ENCODE measurements at places on chromosomes 1 and 21.

DNA sequence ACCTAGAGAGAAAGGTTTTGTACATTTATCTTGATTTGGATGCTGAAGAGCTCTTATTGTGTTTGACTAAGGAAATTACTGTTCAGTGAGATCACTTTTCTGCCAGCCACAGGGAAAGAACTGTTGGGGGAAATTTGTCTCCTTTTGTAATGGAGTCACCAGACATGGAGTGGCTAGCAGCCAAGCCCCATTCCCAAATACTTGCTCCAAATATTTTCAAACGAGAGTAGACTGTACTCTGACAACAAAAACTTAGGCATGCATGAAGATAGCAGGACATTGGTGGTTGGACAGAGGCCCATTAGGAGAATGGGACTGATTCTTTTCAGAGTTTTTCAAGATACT is 21.1 kb downstream of the IPO9 start:
- DNase-seq = no peak

DNA sequence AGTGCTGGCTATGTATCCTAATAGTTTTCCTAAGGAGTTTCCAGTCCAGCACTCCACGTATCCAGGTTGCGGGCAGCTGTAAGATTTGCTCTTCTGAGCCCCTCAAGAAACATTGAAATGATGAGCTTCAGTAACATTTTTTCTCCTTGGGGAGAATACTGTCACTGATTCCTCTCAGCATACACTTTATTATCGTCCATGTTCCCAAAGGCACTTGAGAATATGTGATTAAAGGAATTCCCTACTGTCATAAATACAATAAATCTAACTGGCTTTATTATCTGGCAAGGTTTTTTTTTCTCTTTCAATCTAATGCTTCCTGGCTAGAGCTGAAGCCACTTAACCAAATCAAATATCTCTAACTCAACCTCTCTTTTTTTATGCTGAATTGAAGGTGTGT is 359.2 kb upstream of the PKN2 start:
- no peak for DNase-seq

GRCh38 chr1:109802136-109802900 is 38.6 kb upstream of the EPS8L3 start:
- DNase-seq = peak; percentile 53

GRCh38 chr21:44537930-44538911 is 1.8 kb downstream of the KRTAP10-1 start:
- DNase-seq = no peak

DNA sequence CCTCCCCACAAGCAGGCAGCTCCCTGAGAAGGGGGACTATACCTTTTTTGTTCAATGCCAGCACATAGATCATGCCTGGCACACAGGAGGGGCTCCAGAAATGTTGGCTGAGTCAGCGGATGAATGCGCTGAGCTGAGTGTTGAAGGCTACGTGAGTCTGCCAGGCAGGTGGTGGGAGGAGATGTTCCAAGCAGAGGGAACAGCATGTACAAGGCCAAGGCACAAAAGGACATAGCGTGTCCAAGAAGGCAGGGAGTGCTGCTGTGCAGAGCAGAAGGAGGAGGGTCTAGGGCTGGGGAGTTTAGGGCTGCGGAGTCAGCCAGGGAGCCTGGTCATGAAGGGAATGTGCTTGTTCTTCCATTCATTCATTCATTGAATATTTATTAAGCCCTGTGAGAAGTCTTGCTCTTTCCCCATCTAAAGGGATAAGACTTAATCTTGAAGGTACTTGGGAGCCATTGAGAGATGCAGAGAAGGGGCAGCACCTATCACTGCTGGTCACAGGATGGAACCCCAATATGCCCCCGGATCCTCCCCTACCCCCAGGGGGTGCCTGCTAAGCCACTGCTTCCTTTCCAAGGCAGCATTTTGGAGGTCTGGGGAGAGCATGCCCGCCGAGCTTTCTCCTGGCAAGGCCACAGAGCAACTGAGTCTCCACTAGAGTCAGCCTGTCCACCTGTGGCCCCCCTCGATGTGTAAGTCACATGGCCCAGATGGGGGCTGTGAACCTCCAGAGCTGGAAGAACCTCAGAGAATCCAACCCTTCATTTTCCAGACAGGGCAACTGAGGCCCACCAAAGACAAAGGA is 31.2 kb upstream of the LAPTM5 start:
- DNase-seq = no peak

DNA sequence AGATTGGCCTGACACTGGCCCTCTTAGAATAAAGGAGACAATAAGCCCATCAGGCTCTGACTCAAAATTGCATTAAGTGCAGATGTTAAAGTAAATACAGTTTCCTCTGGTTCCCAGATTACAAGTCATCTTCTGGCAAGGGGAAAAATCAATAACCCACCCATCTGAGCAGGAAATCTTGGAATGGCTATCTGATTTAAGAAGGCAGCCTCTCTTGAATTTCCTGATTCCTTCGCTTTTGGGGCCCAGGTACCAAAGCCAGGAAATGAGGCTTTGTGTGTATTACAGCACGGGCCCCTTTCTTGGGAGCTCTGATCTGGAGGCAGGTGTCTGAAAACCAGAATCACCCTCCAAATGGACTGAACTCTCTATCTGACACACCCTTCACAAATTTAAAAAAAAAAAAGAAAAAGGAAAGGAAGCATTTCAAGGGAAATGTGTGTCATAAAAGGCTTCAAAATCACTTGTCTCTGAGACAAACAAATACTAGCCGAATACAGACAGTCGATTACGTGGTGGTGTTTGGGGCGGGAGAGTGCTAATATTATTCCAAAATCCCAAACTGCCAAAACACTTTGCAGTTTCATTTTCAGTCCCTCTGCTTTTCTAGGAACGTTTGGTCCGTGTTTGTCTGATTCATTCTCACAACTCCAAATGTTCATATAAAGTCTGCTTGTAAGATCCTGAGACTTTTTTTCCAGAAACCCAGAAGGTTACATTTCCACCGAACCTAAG is 240.9 kb upstream of the CAMK1G start:
- no peak for DNase-seq

DNA sequence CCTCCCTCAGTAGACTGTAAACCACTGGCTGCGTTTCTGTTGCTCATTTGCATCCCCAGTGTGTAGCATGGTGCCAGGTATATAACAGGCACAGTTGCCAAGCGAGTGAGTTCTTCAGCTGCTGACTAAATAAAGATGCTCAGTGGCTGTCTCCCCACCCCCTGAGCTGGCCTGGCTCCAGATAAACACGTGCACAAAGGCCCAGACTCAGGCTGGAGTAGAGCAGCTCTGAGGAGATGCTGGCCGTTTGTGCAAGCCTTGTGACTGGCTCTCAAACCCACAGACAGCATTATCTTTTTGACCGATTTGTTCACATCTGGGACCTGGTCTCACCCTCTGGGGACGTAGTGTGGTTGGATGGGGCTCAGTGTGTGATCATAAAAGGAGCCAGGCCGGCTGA is 7.1 kb downstream of the CHRNB2 start:
- DNase-seq = no peak

DNA sequence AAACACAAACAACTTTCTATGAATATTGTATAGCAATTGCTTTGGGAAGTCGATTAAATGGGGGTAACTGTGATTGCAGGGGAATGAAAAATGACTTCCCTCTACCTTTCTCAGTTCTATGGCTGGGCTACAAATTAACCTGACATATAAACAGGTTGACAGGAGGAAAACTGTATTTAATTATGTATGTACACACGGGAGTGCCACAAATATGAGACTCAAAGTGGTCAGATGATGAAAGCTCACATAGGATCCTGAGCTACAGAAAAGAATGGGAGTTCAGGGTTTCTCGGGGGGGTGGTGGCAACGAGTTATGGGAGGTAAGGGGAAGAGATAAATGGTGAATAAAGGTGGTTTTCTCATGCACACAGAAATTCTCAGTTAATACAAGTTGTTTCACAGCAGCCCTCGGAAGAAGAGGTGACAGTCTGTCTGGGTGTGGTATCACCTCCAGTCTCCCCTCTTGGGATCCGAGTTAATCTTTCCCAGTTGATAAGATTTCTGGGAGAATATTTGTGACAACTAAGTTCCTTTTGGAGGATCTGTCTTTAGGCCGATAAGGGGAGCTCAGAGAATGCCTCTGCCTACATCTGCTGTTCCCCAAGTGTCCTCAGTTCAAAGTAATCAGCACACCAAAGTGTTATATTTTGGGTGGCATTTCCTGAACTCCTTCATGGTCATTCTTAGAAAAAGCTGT is 26.3 kb downstream of the GADD45A start:
- DNase-seq = no peak

DNA sequence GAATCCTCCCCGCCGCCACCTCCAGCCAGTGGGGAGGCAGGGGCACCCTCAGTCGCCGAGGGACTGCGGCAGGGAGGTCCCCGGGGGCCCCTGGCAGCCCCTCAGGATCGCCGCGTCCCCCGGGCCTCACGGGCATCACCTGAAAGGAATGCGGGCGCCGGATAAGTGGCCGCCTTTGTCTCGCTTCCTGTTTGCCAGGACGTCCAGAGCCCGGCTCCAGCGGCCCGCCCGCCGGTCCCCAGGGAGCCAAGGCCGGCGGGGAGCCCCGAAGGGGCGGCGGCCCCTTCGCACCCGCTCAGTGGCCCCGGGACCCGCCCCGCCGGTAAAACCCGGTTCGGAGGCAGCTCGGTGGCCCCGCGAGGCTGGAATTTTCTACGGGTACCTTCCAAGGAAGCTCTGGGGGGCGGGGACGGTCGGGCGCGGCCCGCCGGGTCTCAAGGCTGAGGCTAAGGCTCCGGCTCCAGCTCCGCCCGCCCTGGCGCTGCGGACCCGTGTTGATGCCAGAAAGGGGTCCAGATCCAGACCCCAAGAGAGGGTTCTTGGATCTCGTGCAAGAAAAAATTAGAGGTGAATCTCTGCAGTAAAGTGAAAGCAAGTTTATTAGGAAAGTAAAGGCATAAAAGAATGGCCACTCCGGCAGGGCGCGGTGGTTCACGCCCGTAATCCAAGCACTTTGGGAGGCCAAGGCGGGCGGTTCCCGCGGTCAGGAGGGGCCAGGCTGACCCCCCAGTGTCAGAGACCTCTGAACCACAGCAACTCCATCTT is 12.6 kb downstream of the TINAGL1 start:
- no peak for DNase-seq

- no peak for DNase-seq
Observed at GRCh38 chr21:42093991-42094421, 22.9 kb downstream of the UMODL1 start.

DNA sequence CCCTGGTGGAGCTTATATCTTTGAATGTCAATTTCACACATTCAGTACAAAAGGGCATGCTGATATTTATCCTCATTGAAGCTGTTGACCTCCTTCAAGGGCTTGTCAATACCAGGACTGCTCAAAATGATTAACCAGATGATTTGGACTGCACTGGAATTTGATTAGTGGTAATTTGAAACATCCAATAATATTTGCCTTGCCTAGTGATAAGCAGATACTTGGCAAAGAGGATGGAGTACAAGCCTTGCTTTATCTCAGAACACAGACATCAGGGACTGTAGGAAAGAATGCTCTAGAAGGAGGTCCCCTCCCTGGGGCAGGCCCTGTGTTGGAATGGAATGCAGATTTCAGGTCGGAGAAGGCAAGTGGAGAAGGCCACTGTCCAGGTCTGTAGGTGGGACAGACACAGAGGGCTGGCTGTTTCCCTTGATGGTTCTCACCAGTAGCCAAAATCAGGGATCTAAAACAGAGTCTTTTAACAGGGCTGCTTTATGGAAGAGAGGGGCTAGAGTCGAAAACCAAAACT is 64.8 kb upstream of the ZNF648 start:
- no peak for DNase-seq

DNA sequence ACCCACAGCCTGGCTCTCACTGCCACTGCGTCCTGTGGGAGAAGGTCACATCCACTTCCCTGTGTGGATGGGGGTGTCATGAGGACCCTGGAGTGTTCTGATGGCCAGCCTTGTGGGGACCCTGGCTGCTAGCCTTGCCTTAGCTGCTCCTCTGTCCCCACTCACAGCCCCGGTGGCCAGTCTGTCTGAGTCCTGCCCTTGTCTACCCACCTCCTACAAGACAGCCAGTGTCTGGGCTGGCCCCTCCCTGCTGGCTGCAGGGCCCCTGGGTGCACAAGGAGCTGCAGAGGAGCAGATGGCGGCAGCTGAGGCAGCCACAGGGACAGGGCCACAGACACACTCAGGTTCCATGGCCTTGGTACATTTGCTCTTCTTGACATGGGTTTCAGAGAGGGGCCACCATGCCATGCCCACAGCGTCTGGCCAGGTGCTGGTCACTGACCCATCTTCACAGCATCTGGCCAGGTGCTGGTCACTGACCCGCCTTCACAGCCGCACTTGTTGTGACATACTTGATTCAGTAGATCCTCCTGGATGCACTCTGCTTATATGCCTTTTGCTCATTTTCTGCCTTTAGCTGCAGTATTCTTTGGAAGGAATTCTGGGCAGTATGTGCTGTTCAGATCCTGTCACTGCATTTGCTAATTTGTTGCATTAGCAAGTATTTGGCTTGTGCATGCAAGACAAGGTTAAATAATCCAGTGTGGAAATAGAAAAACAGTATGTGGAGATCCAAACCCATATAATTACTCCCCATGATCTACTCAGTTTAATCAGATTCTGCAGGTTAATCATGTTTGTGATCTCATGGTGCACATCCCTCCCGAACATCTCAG is 157.8 kb downstream of the PCBP3 start:
- no peak for DNase-seq

- no peak for DNase-seq
Observed at GRCh38 chr21:42659416-42660117, 6.1 kb downstream of the PDE9A start.

DNA sequence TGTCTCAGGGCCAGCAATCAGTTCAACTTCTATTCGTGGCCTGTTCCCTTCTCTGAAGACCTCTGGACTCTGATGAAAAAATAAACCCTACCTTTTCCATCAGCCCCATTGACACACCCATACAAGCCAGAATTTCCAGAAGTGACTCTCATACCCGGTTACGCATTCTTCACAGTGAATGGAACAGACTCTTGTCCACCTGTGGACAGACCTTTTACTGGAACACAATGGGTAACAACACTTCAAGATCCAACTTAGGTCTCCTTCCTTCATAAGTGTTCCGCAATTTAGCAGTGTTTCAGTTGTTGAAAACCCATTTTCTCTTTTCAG is 2.6 kb upstream of the NPL start:
- no peak for DNase-seq

DNA sequence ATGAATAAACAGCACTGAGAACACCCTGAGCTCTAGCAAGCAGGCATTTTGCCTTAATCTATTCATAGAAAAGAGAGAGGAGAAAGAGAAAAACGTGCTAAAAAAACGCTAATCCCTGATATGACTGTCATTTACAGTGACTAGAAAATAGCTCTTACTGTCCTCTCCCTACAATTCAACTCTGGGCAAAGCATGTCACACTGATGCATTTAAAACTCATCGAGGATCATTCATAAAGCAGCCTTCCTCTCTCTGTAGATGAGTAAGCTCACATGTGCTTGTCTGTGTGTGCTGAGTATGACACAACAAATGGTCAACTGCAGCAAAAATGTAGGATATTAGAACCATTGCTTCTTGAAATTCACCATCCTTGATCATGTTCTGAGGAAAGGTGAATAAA is 109.0 kb downstream of the SGIP1 start:
- DNase-seq = no peak
